ENCODE measurements at places on chromosomes 2 and 18.

- DNase-seq, result no peak
Measured at GRCh38 chr2:100606332-100606725, 43.5 kb downstream of the PDCL3 start.

GRCh38 chr2:112767693-112768330 lies 3.4 kb upstream of the CKAP2L start:
- DNase-seq, result no peak

DNA sequence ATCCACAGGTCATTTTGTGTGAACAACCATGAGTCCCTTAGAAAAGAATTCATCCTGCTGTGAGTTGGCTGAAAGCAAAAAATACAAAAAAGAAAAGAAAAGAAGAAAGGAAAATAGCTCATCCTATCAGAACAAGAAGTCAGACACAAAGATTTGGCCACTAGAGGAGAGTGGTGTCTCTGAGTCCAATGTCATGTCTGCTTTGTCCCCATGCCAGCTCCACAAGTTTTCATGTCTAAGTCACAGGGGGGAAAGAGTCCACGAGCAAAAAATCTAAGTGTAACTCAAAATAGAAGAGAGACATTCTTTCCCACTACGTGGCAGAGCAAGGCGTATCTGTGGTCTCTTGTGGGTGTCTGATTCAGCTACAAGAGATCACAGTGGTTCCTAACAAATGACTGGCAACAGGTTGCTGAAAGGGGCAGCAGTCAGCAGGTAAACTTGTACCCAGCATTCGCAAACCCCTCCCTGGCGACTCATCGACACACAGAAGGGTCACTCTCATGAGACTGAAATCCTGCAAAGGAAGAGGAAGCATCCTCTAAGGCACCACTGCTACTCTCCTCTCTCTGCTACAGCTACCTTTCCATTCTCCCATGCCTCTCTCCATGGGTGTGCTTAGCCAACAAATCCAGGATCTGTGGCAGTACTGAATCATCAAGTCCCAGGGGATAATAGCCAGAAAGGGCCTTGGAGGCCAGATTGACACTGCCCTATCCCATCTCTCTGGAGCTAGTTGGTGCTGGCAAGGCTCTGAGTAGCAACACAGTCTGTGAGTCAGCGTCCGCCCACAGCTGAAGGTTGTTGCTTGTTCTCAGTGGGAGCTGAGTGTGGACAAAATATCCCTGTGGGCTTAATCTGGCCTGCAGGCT lies 123.0 kb upstream of the SLC39A10 start:
- no peak for DNase-seq

- DNase-seq, result no peak
Measured at GRCh38 chr2:985317-985898, 34.8 kb downstream of the SNTG2 start.

DNA sequence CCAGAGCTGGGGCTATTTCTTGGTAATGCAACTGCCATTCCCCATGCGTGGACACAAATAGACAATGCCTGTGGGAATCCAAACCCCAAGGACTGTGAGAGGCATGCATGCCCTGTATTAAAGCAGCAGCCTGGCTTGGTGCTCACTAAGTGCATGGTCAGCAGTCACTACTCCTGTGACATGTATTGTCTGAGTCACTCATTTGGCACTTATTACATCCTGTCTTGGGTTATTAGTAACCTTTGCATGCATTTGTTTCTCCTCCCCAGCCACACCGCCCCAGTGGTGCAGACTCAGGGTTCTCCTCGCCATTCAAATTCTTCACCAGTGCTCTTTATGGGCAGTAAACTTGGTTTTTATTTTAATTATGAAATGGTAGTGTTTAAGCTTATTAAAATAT lies 30.2 kb downstream of the PRKCE start:
- DNase-seq, result no peak

GRCh38 chr2:206555721-206556120 lies 86.6 kb upstream of the FAM237A start:
- DNase-seq, result no peak

GRCh38 chr2:20450201-20450999 lies 3.5 kb downstream of the RHOB start:
- no peak for DNase-seq

GRCh38 chr2:212195626-212196025 lies 343.0 kb downstream of the ERBB4 start:
- DNase-seq, result no peak

DNA sequence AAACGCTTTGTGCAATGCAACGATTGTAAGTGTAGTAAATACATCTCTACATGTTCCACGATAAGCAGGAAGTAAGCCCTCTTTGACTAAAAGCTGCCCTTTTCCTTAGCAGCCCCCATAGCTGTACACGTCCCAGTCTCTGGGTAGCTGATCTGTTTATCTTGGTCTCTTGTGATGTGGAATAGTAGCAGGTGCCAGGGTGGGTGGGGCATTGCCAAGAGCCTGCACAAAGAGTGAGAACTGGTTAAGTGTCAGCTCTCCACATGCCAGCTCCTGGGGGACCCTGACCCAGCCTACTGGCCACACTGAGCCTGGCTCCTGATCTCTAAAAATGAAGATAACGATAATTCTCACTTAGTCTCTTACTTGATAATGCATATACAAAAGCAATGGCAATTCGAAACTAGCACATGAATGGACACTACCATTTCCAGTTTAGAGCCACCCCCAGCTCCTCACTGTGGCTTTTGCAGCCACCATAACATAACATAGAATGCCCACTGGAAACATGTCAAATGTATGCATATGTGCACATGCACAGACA lies 92.3 kb downstream of the MYT1L start:
- DNase-seq, result no peak

DNA sequence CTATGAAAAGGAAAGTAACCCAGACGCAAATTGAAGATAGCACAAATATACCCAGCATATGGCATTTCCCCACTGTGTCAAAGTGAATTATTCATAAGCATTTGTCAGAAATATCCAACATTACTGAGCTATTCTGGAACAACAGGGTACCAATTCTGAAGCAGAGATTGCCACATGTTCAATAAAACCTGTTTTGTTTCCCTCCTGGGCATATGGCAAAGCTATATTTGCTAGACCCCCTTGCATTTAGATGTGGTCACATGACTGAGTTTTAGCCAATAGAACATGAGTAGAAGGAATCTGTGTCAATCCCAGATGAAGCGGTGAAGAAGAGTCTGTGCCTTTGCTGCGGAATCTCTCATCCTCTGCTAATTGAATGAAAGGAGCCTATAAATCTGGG lies 296.4 kb upstream of the DLGAP1 start:
- no peak for DNase-seq

GRCh38 chr2:8529706-8530277 lies 152.1 kb upstream of the ID2 start:
- DNase-seq, result no peak

DNA sequence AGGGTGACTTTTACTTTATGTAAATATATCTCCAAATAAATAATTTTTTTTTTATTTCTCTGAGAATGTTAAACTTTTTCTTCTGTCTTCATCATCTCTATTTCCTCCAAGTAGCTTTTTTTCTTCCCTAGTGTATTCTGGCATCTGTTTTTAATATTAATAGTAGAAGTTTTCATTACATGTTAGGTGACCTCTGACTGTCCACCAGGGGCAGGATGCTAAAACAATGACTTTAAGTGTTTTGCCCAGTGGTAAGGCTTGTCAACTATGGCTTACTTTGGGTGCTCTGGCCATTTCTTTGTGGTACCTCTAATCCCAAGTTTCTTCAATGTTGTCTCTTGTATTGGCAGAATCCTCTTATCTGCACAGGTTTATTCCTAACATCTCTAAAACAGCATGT lies 127.1 kb downstream of the SRBD1 start:
- DNase-seq, result no peak

GRCh38 chr2:71471276-71471675 lies 17.9 kb downstream of the DYSF start:
- DNase-seq, result no peak

GRCh38 chr2:112140205-112140802 lies 2.1 kb downstream of the FBLN7 start:
- DNase-seq, result no peak

- no peak for DNase-seq
Measured at GRCh38 chr2:197130318-197130717, 180.3 kb downstream of the ANKRD44 start.

DNA sequence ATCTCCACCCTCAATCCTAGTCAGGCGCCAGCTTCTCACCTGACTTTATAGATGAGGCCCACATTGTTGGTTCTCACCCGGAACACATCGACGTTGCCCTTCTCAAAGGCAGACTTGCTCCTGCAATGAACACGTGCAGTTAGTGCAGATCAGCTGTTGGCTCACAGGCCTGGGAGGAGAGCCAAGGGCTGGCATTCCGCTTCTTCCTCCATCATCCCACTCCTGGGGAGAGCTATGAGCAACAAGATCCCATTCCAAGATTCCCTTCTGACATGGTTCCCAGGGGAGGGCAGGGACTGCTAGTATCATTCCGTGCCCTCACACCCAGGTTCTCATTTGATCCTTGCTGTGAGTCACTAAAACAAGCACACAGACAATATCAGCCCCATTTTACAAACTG lies 15.1 kb downstream of the LOXHD1 start:
- no peak for DNase-seq

DNA sequence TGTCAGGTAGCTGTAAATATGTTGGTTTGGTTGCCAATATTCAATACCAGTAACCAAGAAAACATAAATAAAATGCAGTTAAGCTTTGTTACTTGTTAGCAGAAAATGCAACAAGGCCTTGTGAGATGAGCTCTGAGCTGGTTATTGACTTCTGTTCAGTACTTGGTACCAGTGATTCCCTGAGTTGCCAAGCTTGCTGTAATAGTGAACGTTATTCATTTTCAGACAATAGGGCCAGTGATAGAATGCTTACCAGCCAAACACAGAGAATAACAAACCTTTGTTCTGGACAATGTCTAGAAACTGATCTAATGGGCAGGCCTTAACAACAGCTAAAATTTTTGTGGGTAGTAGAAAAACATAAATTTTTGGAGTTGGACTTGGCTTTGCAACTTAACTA lies 29.5 kb downstream of the RASGRP3 start:
- DNase-seq, result no peak

GRCh38 chr2:12728221-12728777 lies 11.6 kb downstream of the TRIB2 start:
- no peak for DNase-seq

DNA sequence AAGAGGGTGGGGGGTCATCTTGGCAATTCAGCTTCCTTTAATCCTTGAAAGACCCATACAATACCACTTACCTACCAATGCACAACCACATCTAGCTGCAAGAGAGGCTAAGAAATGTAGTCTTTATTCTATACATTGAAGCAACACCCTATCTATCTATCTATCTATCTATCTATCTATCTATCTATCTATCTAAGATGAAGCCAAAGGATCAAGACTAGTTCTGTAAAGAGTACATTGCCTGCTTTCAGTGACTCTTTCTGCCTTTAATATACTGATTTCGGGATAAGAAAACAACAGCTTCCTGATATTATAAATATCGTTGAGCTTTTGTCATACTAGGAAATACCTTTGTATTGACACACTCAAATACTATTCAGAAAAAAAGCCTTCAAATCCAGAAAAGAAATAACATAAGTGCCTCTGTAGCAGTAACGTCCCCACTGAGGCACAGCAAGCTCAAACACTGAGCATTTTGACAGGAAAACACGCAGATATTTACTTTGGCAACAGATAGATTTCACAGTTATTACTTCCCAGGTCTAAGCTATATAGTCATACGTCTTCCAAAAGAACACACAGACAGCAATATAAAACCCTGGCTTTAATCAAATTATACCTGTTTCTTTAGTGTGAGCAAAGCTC lies 139.4 kb upstream of the SERTAD2 start:
- DNase-seq, result no peak

DNA sequence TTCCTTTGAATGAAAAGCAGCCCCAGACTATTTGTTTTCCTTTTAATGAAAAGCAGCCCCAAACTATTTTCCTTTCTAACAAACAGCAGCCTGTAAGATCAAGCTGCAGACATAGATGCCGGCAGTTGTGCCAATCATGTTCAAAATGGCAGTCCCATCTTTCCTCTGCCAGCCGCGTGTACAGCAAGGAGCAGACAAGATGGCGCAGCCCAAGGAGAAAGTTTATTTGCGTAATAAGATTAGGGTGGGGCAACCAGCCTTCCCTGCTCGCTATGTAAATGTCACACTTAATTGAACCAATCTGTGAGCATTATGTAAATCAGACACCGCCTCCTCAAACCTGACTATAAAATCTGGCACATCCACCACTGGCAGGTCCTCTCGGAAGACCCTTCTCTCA lies 226.0 kb downstream of the TGIF1 start:
- DNase-seq, result no peak

- no peak for DNase-seq
Measured at GRCh38 chr18:7032537-7032936, 85.1 kb downstream of the LAMA1 start.

DNA sequence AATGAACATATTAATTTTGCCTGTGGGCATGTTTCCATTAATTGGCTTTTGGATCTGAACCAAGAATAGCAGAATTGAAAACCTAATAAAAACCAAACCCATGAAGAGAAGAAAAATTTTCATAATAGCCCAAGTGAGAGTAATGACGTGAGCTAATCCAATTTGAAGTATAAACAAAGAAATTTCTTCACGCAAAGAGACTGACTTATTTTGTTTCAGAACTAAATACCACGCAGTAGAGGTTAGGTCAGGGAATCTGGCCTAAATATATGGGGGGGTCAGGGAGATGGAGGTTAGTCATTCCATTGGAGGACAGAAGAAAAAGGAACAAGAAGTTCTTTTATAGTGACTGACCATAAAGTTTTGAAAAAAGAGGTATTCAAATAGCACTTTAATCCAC lies 94.1 kb upstream of the CYP1B1 start:
- DNase-seq, result no peak

DNA sequence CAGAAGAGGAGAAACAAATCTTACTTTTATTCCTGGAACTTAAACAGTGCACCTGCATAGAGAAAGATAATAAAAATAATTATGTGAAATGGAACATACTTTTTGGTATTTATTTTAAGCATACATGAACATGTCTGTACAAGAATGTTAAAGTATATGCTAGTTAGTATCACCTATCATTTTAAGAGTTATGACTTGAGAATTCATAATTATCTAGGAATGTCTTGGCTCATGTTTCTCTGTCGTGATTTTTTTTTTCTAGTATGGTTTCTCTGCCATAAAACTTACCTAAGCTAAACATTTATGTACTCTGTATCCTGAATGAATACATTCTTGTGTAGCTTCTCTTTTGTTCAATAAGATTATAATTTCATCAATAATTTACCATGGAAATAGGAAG lies 4.2 kb downstream of the SERPINB7 start:
- DNase-seq, result no peak

- no peak for DNase-seq
Measured at GRCh38 chr2:217489145-217489960, 513.4 kb downstream of the TNS1 start.
